ENCODE measurements at places on chromosomes 5 and 9.
A peak's percentile ranks its signal among the peaks of the same experiment; 100 is the strongest.

DNA sequence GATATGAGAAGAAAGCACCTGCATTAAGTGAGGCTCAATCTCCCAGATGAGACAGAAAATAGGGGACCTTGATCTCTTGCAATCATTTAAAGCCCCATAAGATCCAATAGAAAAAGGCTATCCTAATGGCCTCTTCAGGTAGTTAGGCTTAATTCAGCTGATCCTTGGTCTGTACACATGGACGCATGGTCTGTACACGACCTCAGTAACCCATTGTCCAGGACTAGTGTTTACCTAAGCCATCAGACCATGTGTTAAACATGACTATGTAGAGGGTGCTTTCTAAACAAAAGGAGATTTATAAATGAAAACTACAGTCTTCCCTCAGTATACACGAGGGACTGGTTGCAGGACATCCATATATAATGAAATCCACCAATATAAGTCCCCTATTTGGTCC lies 7.5 kb downstream of the MARCHF3 start:
- DNase-seq, result no peak

DNA sequence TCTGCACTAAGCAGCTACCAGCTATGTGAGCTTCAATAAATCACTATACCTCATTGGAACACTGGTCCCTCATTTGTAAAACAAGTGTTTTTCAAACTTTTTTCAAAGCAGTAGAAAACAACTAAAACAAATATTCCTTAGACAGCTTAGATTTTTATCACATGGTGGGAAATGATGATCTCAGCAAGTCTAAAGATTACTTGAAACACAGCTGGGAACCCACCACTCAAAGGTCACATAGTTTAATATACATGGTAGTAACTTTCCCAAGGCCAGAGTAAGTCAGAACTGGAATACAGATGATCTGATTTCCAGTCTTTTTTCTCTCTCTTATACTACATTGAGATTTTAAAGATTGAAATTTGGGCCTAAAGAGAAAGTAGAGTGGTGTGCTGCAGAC lies 850 bp upstream of the C6 start:
- no peak for DNase-seq

- no peak for DNase-seq
Measured at GRCh38 chr5:85428426-85428934, 1043.8 kb upstream of the EDIL3 start.

GRCh38 chr9:33858423-33858822 lies 41.5 kb downstream of the UBE2R2 start:
- DNase-seq, result no peak

DNA sequence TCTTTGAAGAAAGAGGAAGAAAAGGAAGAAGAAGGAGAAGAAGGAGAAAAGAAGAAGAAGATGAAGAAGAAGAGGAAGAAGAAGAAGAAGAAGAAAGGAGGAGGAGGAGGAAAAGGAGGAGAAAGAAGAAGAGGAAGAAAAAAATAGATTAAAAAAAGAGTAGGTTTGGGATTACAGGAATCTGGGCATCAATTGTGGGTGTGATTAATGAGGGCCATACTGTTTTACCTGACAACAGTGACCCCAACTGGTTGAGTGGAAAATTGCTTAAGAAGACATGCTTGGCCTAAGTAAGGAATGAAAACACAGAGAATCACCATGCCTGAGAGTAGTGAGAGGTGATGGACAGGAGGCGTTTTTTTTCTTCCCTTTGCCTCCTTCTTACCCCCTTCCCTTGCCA lies 114.6 kb downstream of the FAM170A start:
- peak; percentile 41 for DNase-seq

DNA sequence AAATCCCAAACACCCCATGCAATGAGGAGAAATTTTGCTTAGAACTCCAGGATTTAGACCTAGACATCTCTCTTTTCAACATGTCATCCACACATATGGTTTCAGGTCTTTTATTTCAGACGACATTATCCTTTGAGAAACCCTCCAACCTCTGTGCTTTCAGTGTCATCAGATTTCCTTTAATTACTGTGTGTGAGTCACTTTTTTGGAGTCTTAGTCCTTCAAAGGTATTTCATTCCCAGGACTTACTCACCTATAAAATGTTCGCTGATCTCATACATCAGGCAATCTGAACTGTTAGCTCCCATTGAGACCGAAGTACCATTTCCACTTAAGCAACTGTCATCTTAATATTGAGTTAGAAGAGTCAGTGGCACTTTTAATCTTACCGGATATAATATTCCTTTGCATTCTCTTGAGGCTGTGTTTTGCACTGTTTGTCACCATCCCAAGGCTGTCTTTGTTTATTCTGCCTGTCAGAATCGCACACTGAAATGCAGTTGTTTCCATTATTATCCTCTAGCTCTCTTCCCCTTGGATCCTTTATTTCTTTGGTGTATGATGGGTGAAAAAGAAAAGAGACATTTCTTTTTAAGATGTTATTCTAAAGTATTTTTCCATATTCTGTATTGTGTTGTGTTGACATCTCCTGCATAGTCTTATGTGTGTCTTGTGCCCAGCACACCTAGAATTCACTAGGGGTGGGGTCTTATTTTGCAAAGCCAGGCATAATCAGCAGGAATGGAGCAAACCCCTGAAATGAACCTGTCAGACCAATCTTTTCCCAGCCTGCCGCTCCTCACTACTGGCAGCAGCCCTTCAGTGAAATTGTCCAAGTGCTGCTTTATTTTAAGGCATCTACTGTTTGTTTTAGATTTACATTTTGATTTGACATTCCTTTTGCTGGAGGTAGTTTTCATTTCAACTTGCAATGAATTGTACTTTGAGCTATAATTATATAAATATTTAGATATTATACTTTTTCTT lies 155.4 kb downstream of the PAM start:
- no peak for DNase-seq

DNA sequence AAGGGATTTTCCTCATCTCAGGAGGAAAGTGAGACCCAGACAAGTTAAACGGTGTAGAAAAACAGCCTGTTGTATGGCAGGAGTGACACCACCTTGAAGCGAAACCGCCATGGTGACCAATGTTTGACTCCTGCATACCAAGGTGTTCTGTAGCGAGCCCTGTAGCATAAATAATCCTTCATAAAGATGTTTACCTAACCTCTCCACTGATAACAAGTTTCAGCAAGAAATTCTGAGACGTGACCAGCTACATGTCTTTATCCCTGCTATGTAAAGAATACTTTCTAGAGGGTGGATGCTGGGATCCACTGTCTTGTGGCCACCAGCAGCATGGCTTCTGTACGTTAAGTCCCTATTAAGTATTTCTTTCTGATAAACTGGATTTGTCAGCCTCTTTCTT lies 148.1 kb downstream of the MPDZ start:
- no peak for DNase-seq

GRCh38 chr9:134127616-134128015 lies 8.3 kb upstream of the WDR5 start:
- no peak for DNase-seq

DNA sequence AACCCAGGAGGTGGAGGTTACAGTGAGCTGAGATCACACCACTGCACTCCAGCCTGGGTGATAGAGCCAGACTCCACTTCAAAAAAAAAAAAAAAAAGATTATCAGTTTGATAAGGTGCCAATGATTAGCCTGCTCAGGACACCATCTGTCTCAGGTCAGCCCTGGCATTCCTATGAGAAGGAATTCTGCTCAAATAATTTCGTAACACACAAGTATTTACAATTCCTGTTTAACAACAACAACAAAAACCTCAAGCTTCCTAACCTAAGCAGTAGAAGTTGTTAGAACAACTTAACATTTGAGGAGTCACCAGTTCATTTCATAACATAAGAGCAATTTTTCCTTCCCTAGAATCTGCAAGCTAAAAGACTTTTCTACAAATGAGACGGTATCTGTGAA lies 85.0 kb downstream of the LHFPL2 start:
- DNase-seq, result no peak

DNA sequence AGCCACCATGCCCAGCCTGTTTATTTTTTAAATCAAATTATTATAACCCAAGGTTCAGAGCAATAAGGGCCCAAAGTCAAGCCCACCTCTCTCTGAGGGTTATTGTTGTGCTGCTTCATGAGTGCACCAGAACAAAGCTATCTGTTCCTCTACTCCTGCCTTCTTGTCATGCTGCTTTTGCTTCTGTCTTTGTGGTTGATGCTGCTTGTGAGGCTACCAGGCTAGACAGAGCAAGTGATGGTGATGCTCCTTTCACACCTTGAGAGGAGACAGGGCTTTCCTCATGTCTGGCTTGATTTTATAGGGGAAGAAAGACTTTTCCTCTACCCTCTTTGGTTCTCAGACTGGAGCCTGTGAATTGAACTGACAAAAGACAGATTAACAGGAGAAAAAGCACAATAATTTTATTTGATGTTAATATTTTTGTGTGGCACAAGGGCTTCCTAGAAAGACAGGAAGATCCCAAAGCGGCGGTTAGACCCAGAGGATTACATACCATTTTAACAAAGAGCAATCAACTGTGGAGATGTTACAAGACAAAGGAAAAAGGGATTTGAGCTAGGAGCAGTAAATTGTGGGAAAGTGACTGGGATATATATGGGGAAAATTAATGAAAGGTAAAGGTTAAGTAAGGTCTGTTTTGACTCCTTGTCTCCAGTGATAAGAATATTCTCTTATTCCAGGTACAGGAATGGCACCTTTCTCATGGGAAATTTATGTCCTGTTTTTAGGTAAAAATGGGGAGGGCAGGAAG lies 4.4 kb upstream of the CD180 start:
- DNase-seq, result no peak

- DNase-seq, result no peak
Measured at GRCh38 chr9:89382026-89382986, 64.0 kb downstream of the SECISBP2 start.

- no peak for DNase-seq
Measured at GRCh38 chr5:54580997-54581811, 63.6 kb downstream of the SNX18 start.

GRCh38 chr5:133111299-133111698 lies 59.5 kb downstream of the HSPA4 start:
- DNase-seq, result peak; percentile 81

DNA sequence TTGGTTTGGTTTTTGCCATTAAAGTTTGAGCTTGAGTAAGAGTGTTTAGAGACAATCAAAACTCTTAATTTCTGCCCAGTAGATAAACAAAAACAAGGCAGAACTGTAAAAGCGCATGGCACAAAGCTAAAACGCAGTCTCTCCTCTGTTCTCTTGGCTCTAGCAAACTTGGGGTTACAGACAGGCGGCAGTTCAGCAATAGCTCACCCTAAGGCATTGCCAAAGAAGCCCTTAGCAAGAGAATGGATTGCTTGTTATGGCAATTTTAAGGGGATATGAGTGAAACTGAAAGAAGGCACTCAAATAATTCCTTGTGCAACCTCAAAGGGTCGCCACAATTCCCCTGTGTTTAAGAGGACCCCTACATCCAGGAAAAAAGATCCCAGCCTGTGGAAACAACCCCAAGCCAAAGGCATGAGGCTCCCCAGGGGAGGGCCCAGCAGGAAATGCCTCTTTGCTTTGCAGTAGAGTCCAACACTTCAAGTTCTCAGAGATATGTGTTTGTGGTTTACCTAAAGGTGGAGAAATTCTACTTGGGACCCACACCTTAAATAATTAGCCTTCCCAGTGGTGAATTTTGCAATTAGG lies 317.0 kb upstream of the MPDZ start:
- DNase-seq, result no peak

DNA sequence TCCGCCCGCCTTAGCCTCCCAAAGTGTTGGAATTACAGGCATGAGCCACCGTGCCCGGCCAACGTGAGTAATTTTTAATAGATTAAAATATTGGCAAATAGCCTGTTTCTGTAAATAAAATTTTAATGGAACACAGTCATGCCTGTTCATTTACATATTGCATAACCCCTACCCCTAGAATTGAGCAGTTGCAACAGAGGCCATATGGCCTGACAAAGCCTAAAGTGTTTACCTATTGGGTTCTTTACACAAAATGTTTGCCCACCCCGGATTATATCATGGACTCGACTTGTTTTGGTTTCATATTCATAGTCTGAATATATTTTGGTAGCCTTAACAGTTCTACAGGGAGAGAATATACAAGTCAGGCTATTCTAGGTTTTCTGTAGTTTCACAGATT lies 5.3 kb downstream of the NSA2 start:
- DNase-seq, result no peak

GRCh38 chr9:118165451-118165850 lies 461.2 kb downstream of the TLR4 start:
- DNase-seq, result no peak

DNA sequence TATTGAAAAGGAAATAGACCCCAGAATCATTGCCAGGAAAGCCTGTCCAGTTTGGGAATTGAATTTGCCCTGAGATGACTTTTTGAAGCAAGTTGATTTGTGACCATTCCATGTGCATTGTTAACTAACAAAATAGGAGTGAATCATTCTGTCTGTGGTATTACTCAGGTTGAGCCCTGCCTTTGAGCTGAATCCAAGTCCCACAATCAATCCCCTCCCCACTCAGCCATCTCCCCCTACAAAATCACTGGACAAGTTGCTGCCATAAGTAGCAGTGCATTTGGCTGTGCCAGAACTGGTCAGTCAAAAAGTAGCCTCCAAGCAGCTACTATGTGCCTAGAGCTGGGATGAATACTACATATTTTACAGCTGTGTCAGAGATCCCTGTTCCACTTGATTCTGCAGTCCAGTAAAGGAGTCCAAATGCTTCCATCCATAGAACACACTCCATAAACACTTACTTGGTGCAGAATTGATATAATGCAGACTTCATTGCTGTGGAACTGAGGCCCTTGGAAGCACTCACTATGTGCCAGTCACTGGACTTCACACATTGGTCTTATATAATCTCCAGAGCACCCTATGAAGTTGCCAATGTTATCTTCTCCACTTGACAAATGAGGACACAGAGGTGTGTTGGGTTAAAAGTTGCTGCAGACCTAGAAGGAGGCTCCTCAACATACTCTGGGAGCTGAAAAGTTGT lies 96.1 kb downstream of the ZNF462 start:
- DNase-seq, result no peak

- DNase-seq, result no peak
Measured at GRCh38 chr5:175054243-175054642, 329.9 kb downstream of the MSX2 start.

DNA sequence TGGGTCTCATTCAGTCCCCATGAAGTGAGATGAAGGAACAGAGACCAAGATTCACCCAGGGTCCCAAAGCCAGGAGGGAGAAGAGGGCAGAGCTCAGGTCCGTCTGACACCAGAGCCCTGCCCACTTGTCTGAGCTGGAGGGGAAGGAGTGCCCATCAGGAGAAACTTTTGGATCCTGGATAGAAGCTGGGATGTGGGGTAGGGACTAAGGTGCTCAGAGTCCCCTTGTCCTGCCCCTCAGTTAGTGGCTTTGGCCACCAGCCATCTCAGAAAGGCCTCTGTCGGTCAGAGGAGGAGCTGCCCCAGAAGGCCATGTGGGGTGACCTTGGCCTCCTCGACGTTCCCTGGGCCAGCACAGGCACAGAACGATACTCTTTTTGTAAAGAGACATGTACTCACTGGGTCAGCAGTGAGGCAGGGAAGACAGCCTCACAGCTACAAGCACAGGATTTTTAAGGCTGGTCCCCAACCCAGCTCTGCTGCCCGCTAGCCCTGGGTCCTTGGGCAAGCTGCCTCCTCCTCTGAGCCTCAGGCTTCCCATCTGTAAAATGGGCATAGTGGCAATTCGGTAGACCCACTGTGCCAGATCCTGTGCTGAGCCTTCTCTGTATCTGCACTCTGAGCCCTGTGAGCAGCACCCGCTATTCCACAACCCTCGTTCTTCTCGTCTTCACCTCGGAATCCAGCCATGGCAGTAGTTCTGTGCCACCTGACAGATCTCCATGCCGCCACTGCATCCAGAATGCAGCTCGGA lies 49.4 kb downstream of the C9orf50 start:
- DNase-seq, result no peak

- DNase-seq, result no peak
Measured at GRCh38 chr9:136516191-136516654, 29.6 kb downstream of the NOTCH1 start.
